ENCODE measurements at places on chromosomes 5 and 9. TPM values are rescaled to one million over a fixed set of nuclear protein-coding genes. Genes with fewer than 3 reads are reported as not detected.

IGIP gene
- 3.4 TPM for total RNA-seq

LMX1B gene
- not detected for total RNA-seq

SPATA31A7 gene
- not detected for total RNA-seq

GLDC gene
- 2.1 TPM for total RNA-seq

ADGRV1 gene
- total RNA-seq, result not detected

INSL6 gene
- not detected for total RNA-seq

KCNV2 gene
- not detected for total RNA-seq

C9orf50 gene
- not detected for total RNA-seq

GRCh38 chr5:54637654-54638053, 120.1 kb downstream of the SNX18 start:
- DNase-seq, result no peak

DNA sequence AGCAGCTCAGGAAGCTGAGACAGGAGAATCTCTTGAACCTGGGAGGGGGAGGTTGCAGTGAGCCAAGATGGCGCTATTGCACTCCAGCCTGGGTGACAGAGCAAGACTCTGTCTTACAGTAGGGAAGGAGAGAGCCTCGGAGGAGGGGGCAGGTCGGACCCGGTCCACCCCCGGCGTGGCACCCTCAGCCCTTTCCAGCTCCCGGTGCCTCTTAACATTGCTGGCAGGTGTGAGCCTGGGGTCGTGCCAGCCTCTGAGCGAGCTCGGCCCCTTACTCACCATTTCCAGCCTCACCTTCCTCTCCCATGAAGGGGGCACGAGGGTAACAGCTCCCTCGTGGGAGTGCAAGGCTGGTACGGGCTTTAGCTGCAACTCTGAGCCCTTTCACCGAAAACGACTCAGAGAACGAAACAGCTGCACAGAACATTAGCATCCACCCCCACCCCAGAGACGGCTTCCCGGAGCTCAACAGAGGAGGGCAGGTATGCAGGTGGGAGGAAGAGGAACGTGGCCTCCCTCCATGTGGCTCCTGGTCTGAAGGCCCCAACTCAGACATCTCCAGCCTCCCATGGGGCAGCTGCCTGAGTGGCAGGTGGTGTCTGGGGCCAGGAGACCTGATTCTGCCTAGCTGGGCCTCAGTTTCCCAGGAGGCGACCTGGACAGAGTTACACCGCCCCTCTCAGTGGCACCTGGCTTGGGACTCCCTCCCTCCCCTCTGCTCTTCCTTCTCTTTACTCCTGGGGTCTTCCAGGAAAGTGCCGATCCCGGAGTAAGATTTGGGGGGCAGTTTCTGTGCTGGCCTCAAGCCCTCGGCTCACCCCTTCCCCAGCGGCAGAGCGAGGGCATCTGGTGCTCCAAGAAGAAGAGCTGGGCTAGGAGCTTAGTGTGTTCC, 28.5 kb upstream of the ABO start:
- DNase-seq, result no peak

GRCh38 chr5:142795251-142795650, 25.1 kb downstream of the ARHGAP26 start:
- DNase-seq, result no peak

DNA sequence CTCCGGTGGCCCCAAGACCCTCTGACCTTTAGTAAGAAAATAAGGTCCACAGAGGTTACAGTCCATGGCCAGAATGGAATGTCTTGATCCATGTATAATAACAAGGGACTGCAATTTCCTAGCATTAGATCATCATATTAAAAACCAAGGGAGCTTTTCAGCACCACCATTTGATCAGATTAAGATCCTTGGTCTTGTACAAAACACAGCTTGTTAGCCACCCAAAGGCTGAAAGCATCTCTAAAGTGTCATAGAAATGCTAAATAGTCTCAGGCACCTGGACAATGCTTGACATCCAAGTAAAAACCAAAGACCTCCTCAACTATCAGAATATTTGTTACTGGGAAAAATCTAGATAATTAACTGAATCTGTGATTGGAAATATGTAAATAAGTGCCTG, 50.3 kb upstream of the VPS13A start:
- DNase-seq, result no peak

GRCh38 chr5:73626814-73627313, 868 bp downstream of the ARHGEF28 start:
- no peak for DNase-seq

DNA sequence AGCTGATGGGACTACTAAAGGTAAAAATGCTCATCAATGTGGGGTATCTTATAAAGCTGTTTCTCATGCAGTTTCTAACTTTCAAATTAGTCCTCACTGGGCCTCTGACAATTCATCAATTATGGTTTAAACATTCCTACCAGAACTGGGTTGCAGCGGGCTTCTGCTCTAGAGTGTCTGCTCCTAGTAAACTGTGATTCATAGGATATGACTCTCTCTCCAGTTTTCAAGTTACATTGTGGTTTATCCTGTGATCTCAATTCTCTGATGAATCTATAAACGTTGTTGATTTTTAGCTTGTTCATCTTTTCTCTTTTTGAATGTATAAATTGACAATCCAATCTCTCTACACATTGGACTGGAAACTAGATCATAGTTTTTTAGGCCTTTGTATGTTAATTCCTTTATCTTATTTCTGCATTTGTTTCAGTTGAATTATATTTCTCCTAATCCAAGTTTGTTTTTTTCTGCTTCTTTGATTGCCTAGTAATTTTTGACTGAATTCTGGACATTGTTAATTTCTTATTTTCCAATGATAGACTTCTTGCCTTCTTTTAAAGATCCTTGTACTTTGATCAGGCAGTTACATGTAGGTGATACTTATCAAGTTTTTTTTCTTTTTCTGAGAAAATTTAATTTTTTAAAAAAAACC, 822.6 kb downstream of the TLE1 start:
- peak; percentile 56 for DNase-seq

DNA sequence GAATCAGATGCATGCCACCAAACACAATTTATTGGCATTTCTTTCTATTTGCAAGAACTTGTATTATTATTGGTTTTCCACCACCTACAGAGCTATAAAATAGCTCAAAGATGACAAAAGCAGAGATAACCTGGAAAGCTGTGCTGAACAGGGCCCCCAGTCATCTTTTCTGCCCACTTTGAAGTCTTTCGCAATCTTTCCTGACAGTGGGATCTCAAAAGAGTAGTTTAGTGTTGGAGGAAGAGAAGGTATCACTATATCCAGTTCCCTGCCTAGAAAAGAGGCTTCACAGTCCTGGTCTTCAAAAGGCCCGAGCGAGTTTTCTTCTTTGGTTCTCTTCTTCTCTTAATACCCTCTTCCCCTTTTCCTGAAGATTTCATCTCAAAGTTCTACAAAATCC, 231.0 kb downstream of the RAB3C start:
- no peak for DNase-seq

DNA sequence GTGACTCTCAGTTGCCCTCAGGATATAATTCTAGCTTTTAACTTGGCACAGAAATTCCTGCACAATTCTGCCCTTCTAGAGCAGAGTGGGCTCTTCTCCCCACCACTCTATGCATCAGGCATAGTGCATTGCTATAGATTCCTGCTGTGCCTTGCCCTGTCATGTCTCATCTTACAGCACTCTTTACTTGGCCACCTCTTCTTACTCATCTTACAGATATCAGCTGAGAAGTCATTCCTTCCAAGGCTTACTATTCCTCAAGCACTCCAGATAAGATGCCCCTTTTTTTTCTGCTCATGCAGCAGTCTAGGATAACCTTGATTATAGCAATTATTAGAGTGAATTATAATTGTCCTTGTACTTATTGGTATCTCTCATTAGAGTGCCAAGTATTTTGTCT, 5.6 kb downstream of the FAM221B start:
- DNase-seq, result no peak

DNA sequence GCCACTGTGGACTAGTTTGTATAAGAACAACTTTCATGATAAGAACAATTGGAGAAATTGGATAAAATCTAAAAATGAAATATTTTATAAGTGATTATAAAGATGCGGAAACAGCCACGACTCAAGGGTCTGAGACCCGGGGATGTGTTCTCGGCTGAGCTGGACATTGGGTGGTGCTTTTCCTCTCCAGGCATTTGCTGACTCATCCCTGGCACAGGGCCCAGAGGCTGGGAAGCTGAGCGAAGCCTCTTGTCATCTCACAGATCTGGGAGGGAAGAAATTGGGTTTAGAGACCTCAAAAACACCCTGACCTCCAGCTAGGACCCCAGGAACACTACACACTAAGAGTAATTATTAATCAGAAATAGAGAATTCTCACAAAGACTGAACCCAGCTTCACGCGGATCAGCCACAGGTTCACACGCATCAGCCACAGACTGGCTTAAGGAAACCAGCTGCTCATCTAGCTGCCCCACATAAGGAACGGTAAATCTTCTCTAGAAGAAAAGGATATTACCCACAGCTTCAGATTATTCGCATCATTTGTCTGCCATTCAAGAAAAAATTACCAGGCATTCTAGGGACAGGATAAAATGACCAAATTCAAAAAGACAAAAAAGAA, 2.8 kb upstream of the OR2V1 start:
- DNase-seq, result peak; percentile 78

DNA sequence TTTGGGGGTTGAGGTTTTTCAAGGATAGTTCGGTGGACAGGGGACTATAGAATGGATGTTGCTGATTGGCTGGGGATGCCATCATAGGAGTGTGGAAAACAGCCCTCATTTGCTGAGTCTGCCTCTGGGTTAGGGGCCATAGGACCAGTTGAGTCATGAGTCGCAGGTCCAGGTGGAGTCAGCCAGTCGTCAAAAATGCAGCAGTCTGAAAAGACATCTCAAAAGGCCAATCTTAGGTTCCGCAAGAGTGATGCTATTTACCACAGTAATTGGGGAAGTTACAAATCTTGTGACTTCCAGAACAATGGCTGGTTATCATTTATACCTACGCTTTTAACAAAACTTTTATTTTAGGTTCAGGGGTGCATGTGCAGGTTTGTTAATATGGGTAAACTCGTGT, 276.0 kb upstream of the DMRT1 start:
- no peak for DNase-seq

DNA sequence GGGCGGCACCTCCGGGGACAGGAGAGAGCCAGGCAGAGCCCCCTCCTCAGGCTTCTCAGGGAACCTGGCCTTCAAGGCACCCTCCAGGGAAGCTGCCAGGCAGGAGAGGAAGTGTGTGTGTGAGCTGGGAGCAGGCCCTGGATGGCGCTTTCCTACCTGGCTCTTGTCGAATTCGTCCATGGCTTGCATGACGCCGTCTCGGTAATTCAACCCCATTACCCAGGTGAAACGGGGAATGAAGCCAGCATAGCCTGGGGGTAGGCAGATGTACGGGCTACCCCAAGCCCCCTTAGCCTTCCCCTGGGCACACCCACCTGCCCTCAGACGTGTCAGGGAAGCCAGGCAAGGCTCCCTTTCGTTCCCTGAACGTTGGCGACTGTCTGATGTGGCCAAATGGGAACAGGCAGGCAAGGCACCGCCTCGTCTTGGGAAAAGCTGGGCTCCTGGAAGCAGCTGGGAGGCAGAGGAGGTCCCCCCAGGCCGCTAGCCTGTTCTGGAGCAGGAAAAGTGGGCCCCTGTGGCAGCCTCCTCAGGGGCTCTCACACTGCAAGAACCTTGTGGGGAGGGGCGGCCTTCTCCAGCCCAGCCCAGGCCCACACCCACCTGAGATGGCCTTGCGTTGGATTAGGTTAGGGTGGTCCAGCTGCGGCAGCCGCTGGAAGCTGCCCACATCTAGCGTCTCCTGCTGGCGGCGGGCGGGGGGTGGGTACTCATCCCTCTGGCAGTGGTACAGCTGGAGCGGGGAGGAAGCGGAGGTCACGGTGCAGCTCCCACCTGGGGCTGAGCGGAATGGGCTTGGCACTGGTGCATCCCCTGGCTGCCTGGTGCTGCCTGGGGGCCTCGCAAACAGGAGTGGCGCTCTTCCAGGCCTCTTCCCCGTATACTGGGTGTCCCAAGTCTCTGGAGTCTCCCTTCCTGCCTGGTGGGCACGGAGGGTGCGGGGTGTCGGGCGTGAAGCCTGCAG, 3.7 kb downstream of the TUBB4B start:
- DNase-seq, result no peak

GRCh38 chr5:150672237-150672883, 11.3 kb downstream of the MYOZ3 start:
- DNase-seq, result no peak

DNA sequence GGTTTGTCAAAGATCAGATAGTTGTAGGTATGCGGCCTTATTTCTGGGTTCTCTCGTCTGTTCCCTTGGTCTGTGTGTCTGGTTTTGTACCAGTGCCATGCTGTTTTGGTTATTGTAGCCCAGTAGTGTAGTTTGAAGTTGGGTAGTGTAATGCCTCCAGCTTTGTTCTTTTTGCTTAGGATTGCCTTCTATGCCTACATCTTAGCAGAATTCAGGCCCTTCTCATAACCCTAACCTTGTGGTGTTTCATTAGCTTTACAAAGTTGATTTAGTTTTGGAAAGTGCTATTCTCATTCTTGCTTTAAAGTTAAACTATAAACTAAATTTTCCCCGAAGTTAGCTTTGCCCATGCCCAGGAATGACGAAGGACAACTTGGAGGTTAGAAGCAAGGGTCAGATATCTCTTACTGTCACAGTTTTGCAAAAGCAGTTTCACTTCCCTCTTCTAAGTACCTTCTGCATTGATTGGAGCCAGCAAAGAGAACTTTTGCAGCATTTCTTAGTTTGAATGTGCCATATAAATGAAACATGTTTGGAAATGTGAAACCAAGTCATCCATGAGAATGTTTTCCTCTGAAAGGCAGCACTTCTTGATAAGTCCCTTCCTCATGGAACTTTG, 274.3 kb upstream of the DMRT1 start:
- no peak for DNase-seq

DNA sequence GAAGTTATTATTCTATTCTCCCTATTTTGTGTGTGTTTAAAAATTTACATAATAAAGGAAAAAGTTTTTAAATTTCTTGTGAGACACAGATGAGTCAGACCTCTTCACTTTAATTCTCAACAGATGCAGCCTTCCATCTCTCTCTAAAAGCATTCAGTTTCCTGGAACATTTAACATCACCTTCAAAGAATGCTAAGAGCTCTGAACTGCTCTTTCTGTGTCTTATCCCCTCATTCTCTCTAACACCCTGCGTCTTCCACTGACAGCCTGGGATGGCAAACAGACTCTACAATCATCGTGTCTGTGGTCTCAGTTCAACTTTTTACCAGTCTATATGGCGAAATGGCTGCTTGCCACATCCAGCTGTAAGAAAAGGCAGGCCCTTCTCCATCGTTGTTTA, 173.0 kb downstream of the HINT1 start:
- DNase-seq, result peak; percentile 76

- no peak for DNase-seq
Observed at GRCh38 chr5:117761186-117761585, 1186.6 kb upstream of the SEMA6A start.

DNA sequence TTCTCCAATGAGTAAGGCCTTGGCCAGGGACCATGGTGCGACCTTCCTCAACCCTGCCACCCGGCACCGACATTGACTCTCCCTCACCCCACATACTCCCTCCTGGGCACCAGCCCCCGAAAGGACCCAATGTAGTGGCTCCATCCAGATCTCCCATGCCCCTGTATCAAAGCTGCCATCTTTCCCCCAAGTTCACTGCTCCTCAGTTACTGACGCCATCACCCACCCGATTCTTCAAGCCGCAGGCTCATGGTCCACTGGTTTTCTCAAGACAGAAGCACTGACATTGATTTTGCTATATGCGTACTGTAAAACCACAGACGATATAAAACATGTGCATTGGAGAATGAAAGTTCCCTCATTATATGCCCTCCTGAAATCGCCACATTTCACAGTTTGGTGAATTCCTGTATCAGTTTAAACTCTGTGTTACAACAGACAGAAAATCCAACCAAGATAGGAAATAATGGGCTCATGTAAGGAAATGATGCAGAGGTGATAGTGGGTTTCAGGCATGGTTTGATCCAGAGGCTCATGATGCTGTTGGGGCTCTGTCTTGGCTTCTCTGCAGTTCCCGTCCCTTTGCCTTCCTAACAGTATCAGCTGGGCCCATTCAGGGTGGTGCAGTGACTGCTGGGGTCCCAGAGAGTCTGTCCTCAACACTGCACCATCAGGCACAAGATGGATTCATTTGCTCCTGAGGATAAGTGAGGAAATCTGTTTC, 207.3 kb upstream of the IER5L start:
- DNase-seq, result no peak

All from LHCN-M2 (cell line).